ENCODE measurements at places on chromosomes 7 and 10.

DNA sequence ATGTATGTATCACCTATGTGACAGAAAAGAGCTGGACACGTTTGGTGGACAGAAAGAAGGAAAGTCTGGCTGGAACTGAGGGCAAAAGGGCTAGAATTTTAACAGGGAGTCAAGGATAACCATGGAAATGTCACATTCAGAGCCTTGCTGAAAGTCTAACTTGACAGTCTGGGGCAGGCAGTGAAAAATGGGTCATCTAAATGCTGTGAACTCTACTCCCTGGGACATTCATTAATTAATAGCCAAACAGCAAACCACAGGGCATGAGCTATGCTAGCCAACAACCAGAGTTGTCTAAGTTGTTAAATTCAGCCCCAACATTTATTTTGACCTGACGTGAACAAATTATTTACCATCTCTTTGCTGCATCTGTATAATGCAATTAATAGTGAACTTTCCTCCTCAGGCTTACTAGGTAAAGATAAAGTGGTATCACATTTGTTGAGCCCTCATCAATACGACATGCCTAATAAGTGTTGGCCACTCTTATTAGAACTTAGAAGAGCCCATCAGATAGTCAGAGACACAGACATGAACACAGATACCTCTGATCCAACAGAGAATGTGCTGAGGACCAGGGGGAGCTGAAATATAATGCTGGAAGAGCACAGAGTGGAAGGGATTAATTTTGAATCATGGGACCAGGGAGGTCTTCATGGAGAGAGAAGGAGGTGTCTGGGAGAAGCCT is 109.9 kb downstream of the SORCS1 start:
- no peak for DNase-seq

DNA sequence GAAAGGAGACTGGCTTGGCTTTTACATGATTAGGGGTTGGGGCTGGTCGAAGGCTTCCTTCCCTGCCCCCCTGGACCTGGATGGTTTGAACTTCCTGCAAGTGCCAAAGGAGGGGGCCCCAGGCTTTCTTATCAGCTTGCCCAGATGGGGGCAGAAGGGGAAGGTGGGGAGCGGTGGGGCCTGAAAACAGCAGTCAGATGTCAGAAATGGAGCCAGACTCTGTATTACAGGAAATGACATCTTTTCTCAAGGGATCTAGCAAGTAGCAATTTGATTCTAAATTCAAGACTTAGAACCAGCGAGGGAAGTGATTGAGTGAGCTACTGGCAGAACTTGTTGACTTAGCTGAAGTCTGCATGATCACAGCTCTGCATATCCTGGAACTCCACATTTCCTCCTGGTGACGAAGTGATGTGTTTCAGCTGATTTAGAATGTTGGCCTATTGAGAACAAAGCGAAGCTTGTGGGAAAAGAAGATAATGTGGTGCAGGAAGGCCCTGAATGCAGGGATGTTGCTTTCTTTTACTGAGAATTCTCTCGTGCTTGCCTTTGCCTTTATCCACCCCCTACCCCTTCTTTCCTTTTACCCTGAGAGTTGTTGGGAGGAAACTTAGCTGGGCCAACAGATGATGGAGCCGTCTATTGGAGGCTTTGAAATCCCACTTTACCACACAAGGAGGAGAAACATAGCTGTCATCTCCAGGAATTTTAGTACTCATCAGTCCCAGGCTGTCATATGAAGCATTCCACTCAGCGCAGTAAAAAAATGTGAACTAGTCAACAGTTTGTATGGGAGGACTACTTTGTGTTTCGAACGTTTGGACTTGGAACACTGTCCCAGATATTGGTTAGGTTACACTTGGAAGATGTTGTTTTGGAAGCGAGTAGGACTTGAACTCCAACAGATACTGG is 43.2 kb downstream of the CCNY start:
- peak; percentile 6 for DNase-seq

DNA sequence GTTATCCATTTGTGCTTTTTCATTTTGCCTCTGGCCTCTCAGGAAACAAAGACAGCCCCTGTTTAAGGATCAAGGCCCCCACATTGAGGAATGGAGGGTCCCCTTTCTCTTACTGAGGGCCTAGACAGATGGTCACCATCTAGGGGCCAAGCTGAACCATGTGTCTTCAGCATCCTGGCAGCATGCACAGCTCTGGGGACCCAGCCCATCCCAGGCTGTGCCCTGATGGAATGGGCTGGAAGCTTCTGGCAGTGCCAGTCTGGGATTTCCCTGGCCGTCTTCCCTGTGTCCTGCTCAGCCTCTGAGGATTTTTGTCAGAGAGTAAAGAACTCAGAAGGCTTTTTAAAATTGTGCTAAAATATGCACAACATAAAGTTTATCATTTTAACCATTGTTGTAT is 116.8 kb downstream of the ITIH5 start:
- no peak for DNase-seq

DNA sequence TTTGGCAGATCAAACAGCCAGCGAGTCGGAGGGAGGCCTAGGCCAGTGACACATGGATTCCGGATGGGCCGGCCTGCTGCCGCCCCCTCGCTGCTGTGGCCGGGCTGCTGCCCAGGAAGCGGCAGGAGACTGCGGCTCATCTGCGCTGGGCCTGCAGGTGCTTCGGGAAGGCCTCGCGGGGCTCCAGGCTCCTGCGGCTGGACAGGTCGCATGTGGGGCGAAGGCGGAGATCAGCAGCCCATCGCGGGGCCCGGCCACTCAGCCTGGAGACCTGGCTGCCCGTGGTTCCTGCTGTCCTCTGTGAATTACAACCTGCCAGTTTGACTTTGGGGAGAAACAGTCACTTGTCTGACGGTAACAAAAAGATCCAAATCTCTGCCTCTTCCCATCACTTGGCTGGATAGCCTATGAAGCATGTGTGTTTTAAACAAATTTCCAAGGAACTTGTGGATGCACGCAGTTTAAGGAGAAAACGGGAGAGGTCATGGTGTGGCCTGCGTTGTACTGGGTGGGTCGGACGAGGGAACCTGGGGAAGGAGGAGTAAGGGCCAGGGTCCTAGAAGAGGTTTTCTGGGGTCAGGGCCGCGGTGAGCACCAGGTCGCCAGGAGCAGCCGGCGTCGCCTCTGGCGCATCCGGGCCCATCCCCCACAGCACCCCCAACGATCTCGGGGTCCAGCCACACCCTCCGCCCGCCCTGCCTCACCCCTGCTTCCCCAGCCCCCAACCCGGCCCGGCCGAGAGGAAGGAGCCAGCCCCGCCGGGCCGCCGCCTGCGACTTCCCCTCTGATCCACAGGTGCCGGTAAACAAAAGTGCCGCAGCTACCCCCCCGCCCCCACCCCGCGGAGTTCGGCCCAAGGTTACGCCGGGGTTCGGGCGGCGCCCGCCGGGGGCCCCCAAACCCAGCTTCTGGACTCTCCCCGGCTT is 1.6 kb downstream of the SPOCK2 start:
- peak; percentile 75 for DNase-seq

GRCh38 chr7:135856356-135857144 is 107.9 kb upstream of the FAM180A start:
- no peak for DNase-seq

GRCh38 chr7:114924038-114924712 is 2.3 kb downstream of the MDFIC start:
- no peak for DNase-seq

- no peak for DNase-seq
These were observed 87.5 kb downstream of the COBL start for GRCh38 chr7:51229106-51229537.

DNA sequence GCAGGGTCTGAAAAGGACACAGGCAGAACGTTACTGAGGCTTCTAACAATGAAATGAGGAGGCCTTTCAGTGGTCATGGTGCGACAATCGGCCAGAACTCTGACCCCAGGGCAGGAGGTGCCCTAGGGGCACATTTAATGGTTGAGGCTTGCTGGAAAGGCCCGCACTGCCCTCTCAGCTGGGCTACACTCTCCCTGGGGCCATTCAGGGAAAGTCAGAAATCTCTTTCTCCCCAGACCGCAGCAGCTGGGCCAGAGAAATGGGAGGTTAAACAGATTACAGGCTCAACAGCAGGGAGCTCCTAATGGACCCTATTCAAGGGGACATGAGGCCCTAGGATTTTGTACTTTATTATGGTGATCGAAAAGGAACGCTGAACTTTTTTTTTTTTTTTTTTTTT is 85.6 kb upstream of the FGFR2 start:
- DNase-seq, result no peak

DNA sequence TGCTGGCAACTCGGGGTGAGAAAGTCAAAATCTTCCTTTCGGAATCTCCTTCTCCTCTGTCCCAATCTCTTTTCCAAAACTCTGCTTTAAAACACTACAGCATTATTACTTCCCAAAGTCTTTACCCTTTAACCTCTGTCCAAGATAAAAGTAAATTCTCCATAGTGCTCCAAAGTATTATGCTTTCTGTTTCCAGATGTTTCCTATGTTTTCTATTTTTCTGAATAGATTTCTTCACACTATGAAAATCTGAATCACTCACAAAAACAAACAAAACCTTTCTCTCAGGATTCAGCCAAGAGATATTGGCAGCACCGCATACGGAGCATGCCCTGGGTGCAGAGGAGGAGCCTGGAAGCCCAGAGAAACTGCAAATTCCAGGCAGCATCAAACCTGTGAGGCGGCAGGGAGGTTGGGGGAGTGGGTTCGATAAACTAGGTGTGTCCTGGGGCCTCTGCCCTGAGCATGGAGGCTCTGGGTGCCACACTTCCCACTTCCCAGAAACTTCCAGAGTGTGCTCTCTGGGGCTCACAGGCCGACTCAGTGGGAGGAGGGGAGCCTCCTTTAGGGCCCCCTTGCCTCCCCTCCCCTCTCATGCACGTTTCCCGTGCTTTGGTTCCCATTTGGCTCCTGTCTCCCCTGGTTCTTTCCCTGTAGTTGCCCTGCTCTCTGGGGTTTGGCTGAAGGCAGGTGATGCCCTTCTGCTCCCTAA is 35.6 kb downstream of the VIPR2 start:
- no peak for DNase-seq

DNA sequence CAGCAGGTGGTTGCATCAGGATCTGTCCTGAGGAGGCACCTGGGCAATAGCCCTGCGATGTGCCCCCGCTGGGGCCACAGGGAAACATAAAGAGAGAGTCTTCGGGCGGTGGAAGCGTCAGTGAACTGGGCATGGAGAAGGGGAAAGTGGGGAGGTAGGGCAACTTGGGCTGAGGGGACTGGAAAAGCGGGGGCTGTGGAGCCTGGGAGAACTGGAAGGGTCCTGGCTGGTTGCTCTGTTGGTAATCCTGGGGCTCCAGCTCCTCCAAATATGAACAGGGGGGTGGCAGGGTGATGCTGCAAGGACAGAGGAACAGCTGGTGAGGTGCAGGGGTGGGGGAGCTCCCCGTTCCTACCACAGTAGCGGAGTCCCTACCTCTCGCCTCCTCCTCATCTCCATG is 5.2 kb downstream of the NOBOX start:
- no peak for DNase-seq

GRCh38 chr7:44167920-44168319 is 21.3 kb downstream of the GCK start:
- DNase-seq, result no peak

- no peak for DNase-seq
These were observed 28.2 kb downstream of the UMAD1 start for GRCh38 chr7:7668706-7669105.

- no peak for DNase-seq
These were observed 229.0 kb upstream of the STK17A start for GRCh38 chr7:43353902-43354301.

DNA sequence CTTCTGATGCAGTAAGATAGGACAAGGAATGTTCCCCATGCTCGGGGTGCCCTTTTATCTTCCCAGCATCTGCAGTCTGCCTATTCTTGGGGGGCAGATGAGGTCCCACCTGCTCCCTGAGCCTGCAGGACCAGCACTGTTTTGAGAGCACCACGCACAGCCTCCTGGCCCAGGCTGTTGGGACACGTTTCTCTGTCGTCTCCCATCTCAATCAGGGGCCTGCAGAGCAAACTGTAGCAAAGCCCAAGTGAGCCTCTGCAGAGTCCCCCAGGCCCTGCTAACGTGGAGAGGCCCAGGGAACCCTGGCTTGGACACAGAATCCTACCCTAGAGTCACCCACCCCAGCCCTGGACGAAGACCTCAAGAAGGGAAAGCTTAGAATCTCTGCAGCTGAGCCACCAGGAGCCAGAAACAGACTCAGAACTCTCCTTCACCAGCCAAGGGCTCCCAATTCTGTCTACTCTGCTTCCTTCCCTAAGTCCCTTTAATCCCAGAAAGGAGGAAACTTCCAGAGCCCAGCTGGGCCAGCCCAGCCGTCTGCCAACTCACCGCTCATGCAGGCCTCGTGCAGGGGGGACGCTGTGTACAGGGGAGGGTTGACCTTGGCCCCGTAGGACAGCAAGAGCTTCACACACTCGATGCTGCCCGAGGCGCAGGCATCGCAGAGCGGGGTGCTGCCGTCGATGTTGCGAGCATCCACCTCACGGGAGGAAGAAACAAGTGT is 15.6 kb downstream of the ASB13 start:
- no peak for DNase-seq

DNA sequence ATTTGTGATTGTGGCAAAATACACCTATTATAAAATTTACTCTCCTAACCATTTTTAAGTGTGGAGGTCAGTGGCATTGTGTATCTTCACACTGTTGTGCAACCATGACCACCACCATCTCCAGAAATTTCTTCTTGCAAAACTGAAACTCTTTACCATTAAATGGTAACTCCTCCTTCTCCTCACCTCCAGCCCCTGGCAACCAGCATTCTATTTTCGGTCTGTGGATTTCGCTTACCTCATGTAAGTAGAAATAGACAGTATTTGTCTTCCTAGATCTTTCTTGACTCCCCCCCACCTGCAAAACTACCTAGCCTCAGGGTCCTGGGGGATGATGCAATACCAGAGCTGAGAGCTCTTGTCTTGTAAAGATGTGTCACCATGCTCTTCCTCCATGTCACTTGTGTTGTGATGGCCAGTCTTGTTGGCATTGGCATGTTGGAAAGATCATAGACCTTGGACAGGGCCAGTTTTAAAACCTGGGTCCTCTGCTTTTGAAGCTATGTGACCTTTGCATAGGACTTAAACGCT is 71.1 kb upstream of the EMX2 start:
- DNase-seq, result no peak

DNA sequence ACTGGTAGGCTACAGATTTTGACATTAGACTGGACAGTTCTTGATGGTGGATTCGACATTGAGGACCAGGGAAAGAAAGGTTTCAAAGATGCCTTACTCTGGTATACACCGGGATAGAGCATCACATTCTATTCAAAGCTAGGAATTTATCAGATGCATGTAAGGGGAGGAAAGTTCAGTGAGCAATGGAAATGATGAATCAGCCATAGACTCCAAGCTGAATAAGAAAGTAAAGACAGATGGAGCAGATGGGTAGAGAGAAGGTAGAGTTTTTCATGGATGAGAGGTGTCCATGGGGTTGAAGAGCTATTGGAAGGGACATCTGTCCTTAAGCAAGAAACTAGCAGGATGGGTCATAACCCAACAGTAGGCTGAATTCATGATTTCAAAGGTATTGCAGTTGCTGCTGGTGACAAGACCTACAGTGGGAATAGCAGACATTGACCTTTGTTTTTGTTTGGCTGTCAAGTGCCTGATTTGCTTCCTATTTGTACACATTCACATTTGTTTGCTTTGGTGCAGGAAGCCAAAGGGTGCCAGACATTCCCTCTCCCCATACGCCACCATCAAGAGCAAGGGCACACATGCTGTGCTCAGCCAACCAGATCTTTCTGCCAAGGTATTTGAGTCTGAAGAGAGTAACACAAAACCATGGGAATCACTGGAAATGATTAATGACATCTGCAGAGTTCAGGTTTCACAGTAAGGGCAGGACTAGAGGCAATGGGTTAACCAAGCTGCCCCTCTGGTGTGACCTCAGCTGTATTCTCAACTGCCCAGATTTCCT is 8.6 kb upstream of the CACUL1 start:
- no peak for DNase-seq

Measured in stimulated activated naive CD4-positive, alpha-beta T cell (primary cell).